ENCODE measurements at places on chromosomes 5 and 9.

- DNase-seq, result no peak
Measured at GRCh38 chr5:138720840-138721239, 32.4 kb upstream of the CTNNA1 start.

- no peak for DNase-seq
Measured at GRCh38 chr9:3431890-3432289, 93.9 kb downstream of the RFX3 start.

DNA sequence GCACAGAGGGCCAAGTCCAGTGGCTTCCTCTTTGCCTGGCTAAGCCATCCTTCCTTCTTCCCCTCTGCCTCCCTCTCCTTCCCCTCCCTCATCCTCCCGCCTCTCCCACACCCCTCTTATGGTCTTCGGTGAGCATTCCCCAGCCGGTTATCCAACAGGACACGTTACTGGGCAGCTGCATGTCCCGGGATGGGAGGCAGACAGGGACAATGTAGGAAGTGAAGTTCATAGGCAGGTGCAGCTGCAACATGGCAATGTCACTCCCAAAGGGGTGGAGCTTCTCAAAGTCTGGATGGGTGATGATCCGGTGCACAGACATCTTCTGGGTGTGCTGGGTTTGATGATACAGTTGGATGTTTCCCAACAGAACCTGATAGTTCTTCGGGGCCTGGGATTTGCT is 71.4 kb upstream of the SPTLC1 start:
- no peak for DNase-seq

GRCh38 chr9:96567203-96567700 is 52.4 kb downstream of the CDC14B start:
- DNase-seq, result no peak

DNA sequence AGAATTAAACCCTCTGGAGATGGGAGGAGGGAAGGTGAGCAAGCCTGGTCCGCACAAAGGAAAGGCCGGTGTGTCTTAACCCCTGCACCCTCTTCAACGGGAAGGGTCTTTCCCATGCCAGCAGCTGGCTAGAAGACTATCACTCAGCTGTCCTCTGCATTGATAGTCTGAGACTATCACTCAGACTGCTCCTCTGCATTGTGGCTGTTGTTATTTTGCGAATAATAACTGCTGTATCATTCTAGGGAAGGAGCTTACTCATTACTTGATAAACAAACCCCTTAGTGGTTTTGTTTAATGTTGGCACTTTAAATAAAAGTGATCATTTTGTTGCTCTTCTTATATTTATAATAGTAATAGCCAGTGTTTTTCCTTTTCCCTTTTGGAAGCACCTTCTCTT is 8.1 kb downstream of the TRIP13 start:
- no peak for DNase-seq

- no peak for DNase-seq
Measured at GRCh38 chr9:127650518-127650917, 38.4 kb downstream of the STXBP1 start.

DNA sequence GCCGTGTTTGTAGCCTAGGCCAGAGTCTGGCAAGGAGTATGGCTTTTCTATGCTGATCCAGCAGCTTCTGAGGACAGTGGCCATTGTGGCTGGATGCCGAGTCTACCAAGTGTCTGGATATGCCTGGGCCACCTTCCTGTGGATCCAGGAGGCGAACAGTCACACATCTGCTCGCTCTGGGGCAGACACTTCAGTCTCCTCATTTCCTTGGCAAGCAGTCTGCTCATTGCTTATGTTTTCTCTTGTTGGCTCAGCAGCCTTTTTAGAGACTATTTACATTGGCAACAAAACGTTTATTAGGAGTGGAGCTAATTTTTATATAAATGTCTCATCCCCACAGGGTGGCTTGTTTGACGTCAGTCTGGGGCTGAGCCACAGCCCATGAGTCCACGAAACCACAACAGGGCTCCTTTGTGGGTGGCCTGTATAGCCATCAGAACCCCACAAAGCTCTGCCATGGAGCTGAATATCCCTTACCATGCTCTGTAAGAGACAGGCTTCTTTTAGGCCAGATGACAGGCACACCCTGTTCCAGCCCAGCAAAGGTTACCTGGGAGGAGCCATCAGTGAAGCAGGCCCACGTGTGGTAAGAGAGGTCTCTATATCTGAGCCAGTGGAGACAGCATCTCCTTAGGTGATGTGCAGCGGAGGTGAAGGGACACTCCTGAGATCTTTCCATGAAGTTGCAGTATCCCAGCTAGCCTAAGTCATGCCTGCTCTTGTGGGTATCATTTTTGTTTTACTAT is 221.7 kb downstream of the DIRAS2 start:
- no peak for DNase-seq

DNA sequence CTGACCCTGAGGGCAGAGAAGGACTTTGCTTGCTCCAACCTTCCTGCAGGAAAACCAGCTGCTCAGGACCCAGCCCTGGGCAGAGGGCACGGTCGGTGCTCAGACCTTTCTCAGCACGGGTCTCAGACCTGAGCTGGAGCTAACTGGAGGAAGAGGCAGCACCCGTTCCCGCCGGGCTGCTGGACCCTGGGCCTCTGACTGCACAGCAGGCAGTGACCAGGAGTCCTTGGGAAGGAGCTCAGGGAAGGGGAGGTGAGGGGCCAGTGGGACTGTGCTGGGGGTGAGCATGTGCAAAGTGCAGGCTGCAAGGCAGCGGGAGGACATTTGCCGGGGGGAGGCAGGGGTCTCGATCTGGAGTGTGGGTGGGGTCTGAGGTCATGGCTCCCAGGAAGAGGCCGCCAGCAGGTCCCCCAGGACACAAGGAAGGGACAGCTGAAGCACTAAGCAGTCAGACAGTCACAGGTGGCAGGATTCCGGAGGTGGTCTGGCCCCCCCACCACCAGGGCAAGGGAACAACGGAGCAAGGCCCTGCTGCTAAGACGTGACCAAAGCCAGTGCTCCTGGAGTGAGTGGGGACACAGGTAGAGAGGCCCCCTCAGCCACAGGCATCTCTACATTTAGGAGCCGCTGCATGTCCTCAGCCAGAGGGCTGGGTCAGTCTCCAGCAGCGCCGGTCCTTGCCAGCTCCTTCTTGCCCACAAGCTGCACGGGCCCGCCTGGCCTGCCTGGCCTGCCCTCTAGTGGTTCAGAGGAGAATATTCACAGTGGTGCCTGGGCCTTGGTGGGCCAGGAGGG is 4.8 kb upstream of the DPM2 start:
- peak; percentile 89 for DNase-seq

DNA sequence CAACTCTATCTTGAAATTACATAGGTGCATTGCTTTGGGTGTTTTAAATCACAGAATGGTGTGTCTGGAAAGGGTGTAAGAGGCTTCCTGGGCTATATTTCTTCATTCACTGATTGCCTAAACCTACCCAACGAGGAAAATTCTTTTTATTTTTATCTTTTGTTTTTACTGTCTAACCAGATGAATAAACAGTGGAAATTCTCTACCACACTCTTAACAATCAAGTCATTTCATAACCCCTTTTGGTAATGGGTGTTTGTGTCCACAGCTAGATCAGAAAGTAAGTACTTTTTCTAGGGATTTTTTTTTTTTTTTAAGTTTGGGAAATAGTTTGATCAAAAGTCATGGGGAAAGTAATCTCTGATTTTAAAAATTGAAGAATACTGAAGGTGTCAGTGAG is 27.6 kb upstream of the C5orf47 start:
- DNase-seq, result no peak

Measured in erythroblast (primary cell).